ENCODE measurements at places on chromosomes 4 and X.

DNA sequence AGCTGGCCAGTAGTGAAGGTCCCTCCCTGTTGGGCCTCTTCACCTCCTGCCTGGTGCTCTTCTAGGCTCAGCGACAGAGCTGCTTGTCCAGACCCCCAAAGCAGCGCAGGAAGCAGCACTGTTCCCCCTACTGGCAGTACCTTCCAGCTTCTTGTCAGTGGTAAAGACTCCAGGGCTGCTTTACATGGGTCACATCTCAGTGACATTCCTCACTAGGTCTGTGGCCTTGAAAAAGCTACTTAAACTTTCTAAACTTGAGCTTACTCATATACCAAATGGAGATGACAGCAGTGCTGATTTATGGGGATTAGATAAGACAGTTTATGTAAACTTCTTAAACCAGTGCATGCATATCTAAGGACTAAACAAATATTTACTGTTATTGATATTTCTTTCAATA lies 117.3 kb downstream of the FAT4 start:
- DNase-seq, result no peak

DNA sequence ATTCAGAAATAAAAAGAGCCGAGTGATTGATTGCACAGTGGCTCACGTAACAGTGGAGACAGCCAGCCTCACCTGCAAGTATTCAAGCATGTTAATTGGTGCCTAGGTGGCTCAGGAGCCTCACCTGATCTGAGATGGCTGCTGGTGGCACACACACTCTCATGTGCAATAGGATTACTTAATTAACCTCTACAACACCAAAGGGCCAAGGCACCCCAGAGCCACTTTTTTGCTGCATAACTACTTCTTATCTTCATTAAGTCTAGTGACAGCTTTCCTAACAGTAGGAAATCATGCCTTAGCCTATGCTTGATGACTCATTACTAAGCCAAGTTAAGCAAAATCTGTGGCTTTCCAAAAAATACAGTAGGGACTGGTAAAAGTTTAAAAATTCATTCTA lies 117.3 kb upstream of the NOCT start:
- no peak for DNase-seq

- DNase-seq, result no peak
These were observed 78.3 kb downstream of the AR start for GRCh38 chrX:67622053-67622585.

GRCh38 chrX:69060631-69061408 lies 104.4 kb downstream of the PJA1 start:
- no peak for DNase-seq

DNA sequence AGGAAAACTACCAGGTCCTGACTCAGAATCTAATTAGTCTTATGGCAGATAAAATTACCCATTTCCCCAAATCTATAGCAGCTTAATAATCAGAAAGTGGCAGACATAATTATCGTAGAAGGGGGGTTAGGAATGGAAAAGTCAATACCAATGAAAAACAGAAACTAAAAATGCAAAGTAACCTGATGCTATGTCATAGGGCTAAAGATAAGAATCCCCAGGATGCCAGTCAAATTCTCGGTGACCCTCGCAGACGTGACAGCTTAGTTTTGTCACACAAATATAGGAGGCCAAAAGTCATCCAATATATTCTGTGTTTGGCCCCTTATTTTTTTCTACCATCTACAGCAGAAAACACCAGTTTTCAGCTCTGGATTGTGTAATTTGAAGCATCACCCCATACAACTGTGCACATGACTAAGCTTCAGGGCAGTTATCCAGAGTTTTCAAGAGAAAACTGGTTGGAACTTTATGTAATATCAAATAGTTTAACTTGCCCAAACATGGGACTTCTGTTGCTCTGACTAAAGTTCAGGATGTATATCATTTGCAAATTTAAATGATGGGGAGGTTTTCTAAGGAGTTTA lies 30.9 kb downstream of the RASSF6 start:
- DNase-seq, result no peak

DNA sequence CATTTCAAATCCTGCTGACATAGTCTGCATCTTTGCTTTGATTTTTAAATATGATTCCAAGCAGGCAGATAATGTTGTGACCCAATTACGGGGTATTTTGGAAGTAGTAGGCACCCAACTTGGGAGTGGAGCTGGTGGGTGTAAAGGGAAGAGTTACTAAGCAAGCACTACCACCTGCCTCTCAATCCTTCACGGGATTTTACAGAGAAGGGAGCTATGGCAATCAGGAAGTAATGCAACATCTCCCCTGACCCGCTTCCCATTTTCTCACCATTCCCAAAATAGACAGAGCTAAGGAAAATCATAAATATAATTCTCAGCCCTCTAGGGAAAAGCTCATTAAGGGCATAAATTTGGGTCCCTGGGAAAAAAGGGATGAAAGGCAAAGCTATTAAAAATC lies 9.2 kb downstream of the APBB2 start:
- no peak for DNase-seq

GRCh38 chr4:70737006-70737405 lies 15.2 kb downstream of the RUFY3 start:
- no peak for DNase-seq

DNA sequence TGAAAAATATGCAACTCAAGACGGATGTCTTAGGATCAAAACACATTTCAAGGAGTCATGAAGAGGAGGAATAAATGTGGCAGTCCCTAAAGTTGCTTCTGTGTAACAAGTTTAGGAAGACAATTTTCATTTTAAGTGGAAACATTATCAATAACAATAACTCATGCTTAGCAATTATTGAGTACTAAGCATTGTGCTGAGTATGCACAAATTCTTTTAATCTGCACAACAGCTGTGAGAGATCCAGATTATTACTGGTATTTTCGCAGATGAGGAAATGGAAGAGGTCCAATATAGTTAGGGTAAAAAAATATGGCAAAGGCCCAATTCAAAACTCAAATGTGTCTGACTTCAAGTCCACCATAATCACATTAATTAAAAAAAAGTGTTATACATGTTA lies 2.9 kb upstream of the TEX13B start:
- no peak for DNase-seq

Data from stimulated activated naive CD8-positive, alpha-beta T cell treated with anti-CD3 and anti-CD28 coated beads, Interleukin-15, amount 100 ng/mL, for 72 hours (primary cell).